ENCODE measurements at places on chromosomes 13 and 19.

- no peak for DNase-seq
Observed at GRCh38 chr13:66532146-66532545, 698.0 kb downstream of the PCDH9 start.

DNA sequence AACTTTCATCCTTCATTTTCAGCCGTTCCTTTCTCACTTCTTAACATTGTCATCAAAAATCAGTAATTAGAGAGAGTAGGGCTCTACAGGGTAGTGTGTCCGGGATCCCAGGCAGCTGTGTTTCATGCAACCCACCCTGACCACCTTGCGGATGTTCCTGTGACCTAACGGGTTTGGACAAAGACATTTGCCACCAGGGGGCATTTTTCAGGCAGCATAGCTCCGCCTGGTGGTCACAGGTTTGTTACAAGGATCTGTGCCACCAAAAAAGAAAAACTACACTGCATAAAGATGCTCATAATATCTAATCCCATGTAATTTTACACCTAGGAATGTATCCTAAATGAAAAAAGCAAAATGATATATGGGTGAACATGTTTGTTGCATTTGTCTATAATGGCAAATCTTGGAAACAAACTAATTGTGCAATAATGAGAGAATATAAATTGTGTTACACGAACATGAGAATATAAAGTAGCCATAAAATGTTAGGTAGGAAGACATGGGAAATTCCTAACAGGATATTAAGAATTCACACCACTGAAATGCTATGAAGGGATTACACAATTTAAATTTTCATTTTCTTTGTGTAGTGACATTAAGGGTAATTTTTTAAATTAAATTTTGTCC lies 123.0 kb downstream of the SLC7A1 start:
- DNase-seq = peak; percentile 77

DNA sequence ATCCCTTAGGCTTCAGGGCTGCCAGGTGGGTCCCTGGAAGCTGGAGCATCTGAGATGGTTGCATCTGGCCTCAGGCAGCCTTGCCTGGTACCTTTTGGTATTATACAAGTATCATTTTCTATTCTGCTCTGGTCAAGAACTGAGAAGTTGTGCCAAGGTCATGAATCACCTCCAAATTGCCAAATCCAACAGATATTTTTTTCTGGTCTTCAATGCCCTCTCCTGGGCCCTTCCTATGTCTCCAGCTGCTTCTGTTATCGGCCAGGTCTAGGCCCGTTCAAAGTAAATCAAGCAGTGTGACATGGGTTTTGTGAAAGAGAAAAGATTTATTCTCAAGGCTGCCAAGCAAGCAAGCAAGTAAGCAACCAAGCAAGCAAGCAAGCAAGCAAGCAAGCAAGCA lies 271.1 kb upstream of the MAB21L1 start:
- DNase-seq = no peak

- DNase-seq = no peak
Observed at GRCh38 chr13:92177966-92178365, 779.5 kb downstream of the GPC5 start.

GRCh38 chr13:113732176-113732960 lies 26.7 kb upstream of the TMEM255B start:
- no peak for DNase-seq

DNA sequence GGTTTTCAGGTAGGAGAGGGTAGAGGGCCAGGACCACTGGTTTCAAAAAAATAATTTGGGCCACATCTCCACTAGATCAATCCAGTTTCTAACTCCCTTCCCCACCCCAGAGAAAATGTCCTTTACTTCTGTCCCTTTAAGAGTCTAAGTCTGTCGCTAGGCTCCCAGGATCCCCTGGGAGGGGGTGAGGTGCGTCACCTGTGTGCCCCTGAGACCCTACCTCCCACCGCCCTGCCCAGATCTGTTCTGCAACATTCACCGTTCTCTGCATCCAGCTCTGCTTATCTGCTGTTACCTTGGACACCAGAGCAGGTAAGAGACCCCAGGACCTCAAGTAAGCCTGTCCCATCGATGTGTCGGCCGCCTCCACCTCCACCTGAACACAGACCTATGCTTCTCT lies at the start of gene GFY:
Gene GFY (plus strand): TSS at position 211 of the 400 bp plus-strand sequence. CDS start 1,043 bp downstream, outside the sequence.
- no peak for DNase-seq

GRCh38 chr13:93818345-93818744 lies 591.7 kb downstream of the GPC6 start:
- DNase-seq = no peak

DNA sequence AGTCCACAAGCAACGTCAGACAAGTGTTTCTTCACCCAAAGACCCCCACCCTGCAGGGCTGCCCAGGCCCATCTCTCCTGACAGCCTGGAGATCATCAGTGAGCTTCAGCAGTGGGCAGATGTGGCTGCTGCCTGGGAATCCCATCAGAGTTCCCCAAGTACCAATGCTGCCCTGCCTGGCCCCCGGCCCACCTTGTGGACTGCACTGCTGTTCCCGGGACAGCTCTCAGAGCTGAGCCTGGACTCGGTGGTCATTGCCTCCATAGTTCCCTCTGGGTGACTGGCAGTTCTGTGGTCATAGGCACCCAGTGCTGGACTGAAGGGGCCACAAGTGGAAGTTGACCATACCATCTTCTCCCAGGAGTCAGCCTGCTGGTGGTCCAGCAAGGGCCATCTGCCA lies 24.5 kb upstream of the ZNF492 start:
- DNase-seq = no peak

DNA sequence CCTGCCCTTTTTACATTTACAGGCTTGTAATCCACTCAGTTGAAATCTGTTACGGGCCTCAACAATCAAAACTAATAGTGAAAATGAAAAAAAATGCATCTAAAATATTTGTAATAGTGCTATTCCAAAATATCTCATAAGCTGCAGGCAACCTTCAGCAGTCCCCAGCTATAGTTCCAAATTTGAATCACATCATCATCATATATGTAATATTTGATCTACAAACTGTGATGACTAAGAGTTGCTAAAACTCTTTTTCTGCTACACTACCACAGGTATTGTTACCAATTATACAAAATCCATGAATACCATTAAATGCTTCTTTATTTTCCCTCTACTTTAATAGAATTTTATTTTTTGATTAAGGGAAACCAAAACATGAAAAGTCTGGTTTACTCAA lies 121.4 kb upstream of the RFC3 start:
- DNase-seq = no peak

- no peak for DNase-seq
Observed at GRCh38 chr19:13302526-13303270, 152.5 kb downstream of the IER2 start.

DNA sequence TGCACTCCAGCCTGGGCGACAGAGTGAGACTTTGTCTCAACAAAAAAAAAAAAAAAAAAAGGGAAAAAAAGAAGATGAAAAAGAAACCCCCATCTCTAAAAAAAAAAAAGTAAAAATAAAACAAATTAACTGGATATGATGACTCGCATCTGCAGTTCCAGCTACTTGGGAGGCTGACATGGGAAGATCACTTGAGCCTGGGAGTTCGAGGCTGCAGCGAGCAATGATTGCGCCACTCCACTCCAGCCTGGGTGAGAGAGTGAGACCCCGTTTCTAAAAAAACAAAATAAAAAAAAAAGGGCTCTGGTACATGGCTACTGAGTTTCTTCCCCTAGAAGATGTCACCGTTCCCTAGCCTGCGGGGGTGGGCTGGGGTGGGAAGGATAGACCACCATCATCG lies 2.4 kb upstream of the CATSPERG start:
- DNase-seq = no peak

GRCh38 chr13:40522282-40522681 lies 144.2 kb downstream of the FOXO1 start:
- no peak for DNase-seq

DNA sequence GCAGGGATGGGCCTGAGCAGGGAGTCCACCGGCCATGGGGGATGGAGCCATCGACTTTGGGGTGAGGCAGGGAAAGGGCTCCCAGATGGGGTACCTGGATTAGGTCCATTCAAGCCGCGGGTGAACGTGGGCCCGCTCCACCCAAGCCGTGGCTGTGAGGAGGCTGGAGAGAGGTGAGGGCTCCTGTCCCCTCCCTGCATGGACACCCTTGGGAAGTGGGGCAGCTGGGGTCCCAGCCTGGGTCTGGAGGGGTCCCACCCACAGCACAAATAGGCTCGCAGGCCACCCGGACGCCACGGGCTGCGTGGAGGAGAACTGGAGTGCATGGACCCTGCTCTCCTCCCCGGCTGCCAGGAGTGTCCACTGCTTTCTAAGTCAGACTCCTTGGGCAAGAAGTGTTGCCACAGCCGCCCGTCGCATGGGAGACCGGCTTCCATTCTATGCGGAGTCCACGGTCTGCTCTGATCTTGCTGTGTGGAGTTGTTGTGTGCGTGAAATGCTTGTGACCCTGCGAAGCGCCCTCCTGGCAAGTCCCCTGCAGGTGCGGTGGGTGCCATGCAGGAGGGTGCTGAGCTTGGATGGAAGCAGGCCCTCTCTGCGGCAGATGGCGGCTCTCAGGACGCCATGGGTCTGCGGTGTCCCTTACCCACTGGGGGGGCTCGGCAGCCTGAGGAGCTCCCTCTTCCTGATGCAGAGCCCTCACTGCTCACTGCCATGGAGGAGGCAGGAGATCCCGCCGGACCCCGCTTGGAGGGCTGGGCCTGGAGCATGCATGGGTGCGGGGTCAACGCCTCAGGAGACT lies 2.0 kb downstream of the DAZAP1 start:
- no peak for DNase-seq

- no peak for DNase-seq
Observed at GRCh38 chr13:100667894-100668293, 6.7 kb downstream of the TMTC4 start.

GRCh38 chr13:46716821-46717220 lies 80.1 kb downstream of the ESD start:
- DNase-seq = peak; percentile 34

- no peak for DNase-seq
Observed at GRCh38 chr13:36567485-36567884, 106.3 kb upstream of the SERTM1 start.

DNA sequence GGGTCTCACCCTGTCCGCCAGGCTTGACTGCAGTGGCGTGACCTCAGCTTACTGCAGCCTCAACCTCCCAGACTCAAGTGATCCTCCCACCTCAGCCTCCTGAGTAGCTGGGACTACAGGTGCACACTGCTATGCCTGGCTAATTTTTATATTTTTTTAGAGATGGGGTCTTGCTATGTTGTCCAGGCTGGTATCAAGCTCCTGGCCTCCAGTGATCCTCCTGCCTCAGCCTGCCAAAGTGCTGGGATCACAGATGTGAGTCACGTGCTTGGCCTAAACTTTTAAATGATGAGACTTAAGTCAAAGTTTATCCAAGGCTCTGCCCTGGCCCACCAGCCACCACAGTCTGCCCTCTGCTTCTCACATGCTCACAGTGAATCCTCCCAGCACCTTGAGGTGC lies 2.2 kb downstream of the C19orf33 start:
- no peak for DNase-seq

DNA sequence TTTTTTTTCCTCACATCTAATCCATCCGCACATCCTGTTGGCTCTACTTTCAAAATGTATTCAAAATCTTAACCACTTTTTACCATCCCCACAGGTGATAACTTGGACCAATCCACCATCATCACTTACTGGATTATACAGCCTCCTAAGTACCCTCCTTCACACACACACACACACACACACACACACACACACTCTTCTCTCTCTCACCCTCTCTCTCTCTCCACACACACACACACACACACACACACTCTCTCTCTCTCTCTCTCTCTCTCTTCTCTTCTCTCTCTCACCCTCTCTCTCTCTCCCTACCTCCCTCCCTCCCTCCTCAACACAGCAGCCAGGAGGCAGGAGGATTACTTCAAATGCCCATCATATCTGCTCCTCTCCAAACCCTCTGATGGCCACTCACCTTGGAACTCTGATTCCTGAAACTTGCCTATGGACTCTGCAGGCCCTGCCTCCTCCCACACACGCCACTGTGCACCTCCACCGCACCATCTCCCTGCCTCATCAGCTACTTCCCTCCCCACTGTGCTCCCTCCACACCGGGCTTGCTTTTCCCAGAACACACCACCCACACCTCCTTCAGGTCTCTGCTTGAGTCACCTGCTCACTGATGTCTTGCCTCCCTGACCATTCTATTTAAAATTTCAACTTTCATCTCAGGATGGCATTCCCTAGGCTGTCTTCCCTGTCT lies 39.7 kb downstream of the RCBTB2 start:
- DNase-seq = no peak

DNA sequence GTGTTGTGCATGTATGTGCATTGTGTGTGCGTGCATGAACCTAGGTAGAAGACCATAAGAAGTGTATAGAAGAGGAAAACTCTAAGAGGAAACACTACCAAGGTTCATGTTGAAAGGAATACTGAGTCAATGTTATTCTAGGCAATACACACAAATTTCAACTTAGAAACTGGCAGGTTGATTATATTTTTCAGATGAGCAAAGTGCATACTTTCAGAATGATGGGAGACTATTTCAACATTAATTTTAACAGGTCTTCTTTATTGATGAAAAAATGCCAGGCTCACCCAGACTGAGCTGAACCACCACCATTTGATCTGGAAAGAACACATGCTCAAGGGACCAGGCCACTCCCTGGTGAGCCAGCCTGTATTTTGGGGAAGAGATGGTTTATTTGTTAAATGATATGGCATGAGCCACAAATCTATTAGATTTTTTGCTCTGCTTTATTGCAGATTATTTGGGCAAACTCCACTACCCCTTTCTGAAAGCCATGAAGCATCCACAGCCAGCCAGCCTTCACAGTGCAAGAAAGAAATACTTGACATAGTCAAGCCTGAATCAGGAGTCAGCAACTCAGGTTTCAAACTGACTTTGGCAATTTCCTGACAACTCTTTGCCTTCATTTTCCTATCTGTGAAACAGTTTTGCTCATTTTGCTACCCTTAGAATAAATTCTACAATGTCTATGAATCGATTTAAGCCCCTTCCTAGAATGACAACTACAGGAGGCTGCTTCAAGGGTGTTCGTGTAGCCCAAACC lies 368.9 kb downstream of the COG6 start:
- DNase-seq = no peak

DNA sequence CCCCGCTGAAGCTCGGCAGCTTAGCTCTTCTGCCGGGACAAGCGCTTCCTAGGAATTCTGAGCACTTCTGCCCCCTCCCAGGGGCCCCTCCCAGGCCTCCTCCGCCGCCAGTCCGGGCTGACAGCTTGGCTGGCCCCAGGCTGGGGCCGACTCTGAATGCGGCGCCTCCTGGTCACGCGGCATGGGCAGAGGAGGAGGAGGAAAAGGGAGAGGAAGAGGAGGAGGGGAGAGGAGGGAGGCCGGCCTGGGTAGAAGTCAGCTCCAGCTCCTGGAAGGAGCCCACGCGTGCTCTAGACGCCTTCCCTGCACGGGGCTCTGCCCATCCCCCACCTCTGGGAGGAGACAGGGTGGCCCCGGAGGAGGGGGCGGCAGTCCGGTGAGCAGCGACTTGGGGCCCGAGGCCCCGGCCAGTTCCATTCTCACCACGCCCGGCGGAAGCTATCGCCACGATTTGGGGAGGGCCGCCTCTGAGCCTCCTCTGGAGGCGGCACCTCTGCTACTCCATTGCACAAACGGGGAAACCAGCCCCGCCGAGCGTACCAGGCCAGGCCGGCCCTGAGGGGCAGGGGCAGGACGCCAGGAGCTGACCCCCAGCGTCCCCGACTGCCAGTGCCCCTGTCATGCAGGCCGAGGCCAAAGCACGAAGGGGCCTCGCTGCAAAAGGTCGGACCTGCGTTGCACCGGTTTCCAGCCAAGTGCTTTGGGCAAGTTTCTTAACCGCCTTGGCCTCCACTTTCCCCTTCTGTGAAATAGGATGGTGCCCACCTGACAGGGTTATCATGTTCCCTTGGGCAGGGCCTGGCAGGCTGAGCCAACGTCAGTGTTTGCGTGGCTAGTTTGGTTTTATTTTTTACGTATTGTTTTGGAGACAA lies 31.6 kb downstream of the CCNE1 start:
- no peak for DNase-seq

Data from SK-MEL-5 (cell line).